ENCODE measurements at places on chromosomes 2 and 18.

- DNase-seq: no peak
These were observed 19.0 kb upstream of the CCNYL1 start for GRCh38 chr2:207692206-207693065.

DNA sequence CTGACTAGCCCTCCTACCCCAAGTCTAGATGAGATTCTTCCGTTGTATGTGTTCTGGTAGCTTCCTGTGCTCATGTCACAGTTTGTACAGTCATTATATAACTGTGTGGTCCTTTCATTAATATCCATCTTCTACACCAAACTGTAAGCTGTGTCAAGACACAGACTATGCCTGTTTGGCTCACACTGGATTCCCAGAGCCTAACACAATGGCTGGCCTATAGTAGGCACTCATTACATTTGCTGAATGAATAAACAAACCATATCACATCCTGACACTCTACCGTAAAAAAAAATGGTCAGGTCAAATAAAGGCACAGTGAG is 72.6 kb downstream of the ANKRD44 start:
- no peak for DNase-seq

GRCh38 chr2:41930807-41931566 is 116.8 kb upstream of the PKDCC start:
- DNase-seq: no peak

- no peak for DNase-seq
These were observed 756 bp upstream of the PTPN4 start for GRCh38 chr2:119758881-119759450.

GRCh38 chr2:85984788-85985187 is 96.0 kb upstream of the ST3GAL5 start:
- no peak for DNase-seq

DNA sequence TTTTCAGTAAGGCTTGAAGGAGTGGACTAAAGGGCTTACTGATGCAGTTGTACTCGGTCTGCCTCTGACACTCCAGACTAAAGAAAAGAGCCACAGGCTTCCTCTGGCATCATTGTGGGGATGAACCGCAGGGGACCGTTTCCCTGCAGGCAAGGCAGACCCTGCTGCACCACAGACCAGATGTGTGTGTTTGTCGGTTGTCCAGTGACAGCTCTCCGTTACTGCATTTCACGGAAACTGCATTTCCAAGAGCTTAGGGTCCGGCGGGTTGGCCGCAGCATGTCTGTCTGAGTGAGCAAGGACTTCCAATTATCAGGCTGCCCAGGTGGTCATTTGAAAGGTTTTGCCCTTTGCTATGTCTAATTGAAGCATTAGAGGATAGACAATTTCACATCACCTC is 98.1 kb downstream of the FAM210A start:
- DNase-seq: no peak

- DNase-seq: no peak
These were observed 16.1 kb downstream of the ADAM17 start for GRCh38 chr2:9539531-9539930.

DNA sequence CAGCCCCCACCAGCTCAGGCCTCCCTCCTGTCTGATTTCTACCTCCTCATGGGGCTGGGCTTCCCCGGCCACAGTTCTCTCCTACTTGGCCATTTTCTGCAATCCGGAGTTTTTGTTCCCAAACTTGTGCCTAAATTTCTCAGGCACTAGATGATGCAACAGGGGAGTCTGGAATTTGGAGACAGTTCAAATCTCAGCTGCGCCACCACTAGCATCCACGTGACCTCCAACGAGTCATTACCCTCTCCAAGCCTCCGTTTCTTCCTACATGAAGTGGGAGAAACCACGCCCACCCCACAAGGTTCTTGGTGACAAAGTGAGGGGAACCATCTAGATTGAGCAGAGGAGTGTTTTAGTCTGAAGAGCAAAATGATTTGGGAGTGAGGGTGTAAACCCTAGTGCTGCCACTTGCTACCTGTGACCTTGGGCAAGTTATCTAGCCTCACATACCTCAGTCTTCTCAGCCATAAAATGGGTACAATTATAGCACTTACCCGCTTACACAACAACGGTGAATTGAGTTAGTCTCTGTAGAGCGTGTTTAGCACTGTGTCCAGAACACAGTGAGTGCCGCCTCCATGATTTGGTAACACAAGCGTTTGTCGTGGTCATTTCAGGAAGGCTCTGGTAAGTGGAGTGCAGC is 61.4 kb upstream of the ASAP2 start:
- no peak for DNase-seq

DNA sequence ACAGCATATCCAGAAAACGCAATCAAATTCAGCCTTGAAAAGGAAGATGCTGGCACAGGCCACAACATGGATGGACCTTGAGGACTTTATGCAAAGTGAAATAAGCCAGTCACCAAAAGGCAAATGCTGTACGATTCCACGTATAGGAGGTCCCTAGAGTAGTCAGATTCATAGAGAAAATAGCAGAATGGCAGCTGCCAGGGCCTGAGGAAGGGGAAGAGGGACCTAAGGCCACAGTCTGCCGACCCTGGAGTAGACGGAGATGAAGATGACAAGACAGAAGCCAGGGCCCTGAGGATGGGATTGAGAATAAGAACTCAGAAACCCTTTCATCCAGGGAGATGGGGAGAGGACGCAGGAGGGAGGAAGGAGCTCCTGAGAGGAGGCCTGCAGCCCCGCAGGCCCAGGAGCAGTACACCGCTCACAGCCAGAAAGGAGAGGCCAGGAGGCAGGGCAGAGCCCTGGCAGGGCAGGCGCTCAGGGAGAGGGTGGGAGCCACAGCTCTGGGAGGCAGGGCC is 8.1 kb upstream of the MTERF4 start:
- DNase-seq: no peak
